ENCODE measurements at places on chromosomes 5 and 9.
A peak's percentile ranks its signal among the peaks of the same experiment; 100 is the strongest.

- DNase-seq = no peak
Observed at GRCh38 chr9:8822667-8823025, 1023.1 kb upstream of the DMAC1 start.

DNA sequence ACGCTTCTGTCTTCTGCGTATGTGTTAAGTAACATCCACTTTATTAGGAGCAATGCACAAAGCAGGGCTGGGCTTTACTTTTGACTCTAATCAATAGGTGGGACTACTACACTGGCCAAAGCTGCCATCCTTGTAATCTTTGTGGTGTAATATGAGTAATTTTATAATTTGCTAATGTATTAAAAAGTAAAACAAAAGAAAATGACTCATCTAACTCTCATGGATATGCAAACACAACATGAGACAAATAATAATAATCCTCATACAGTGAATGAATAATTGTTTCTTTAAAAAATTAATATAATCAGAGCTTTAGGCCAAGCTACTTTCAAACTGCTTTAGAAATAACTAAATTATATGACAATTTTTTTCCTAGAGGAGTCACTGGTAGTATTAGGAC lies 90.7 kb downstream of the NR3C1 start:
- no peak for DNase-seq

- no peak for DNase-seq
Observed at GRCh38 chr9:136665111-136665703, 2.5 kb downstream of the EGFL7 start.

GRCh38 chr5:53416144-53416738 lies 64.2 kb upstream of the FST start:
- no peak for DNase-seq

DNA sequence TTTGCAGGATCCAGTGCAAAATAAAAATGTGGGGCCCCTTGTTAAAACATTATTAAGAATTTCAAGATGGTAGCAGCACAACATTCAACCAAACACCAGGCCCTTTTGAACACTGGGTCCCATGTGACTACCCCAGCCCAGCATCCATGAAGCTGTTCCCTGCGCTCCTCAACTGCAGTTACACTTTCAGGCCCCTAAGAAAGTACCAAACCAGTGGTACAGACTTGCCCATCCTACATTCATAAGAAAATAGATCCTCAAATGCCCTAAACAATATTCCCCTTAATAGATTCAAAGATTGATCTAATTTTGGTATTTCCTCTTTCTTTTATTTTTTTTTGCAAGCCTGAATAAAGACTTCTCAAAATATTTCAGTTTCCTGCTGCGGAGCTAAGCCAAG lies 201.7 kb downstream of the EFNA5 start:
- no peak for DNase-seq

GRCh38 chr5:168624850-168625364 lies 45.7 kb upstream of the PANK3 start:
- no peak for DNase-seq

- DNase-seq = no peak
Observed at GRCh38 chr5:11878814-11879213, 25.4 kb downstream of the CTNND2 start.

GRCh38 chr5:11733185-11733839 lies 170.9 kb downstream of the CTNND2 start:
- DNase-seq = no peak

- no peak for DNase-seq
Observed at GRCh38 chr9:109426626-109427402, 71.3 kb downstream of the PTPN3 start.

DNA sequence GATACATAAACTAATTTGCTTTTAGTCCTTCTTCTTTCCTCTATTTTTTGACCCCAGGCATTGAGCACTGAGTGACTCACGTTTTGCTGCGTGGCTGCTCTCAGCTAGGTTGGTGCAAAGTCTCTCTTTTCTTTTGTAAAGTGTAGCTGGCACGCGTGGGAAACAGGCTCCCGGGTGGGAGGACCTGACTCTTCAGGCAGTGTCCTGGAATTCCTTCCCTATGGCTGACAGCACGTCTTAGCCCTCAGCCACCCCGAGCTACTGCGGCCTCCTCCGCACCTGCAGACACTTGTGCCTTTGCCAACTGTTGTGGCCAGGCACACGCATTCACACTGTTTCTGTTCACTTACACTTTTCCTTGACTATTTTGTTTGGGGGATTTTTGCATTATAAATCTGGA lies 877 bp upstream of the SCGB3A1 start:
- DNase-seq = no peak

DNA sequence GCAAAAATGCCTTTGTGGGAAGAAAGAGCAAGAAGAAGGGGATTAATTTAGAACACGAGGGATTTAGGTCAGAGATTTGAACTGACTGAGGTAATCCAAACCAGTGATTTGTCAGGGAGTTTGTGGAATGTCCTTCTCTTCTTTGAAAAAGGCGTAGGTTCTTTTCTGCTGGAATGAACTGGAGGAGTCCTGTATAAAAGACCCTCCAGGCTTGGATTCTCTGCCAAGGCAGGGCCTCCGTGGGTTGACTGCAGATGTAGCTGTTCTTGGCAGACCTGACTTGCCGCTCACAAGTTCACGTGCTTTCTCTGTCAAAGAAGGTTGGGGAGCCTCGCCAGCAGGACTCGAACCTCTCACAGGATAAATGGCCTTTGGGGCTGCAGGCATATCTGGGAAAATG lies 62.8 kb upstream of the STC2 start:
- no peak for DNase-seq

DNA sequence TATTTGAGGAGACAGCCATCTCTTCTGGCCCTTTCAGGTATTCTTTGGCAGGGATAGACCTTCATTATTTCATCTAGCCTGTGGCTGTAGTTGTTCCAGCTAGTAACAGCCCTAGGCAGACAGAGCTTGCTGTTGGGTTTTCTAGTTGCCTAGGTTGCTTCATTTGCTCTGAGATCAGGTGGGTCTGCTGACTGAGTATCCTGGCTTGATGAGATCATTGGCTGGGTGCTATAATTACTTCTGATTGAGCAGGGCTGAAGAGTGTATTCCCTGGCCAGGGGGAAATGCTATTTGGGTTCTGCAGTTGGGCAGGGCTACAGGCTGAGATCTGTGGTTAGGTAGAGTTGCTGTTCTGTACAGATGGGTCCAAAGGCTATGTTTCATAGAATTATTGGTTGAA lies 456.1 kb downstream of the PSAT1 start:
- DNase-seq = no peak

DNA sequence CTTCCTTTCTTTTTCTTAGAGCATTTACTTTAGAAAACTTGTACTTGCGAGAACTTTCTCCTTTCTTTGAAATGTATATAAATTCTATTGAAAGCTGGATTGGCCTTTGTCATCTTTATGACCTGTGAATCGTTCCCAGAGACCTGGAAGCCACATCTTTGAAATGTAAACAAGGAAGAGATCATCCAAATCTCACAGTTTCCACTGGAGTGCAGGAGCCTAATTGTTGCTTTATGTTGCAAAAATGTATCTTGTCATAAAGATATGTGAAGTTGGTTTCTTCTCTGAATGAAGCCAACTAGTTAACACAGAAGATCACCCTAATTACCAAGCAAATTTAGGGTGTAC lies 1101.8 kb downstream of the TAF11L14 start:
- DNase-seq = no peak

DNA sequence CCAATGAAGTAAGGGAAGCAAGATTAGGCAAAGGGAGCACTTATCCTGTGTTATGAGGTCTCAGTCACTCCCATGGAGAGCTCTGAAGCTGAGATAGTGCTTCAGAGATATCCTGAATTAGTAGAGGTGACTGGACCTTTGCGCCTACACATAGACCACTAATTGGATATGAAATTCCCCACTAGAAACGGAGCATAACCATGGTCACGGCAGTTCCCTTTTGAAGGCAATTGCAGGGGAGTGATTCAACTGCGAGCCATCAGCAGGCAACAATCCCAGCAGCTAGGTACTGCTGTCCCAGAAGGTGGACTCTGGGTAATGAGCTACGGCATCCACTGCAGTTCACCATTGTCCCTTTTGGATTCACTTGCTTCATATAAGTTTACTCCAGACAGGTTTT lies 267.7 kb upstream of the RASA1 start:
- no peak for DNase-seq

GRCh38 chr5:64900618-64901017 lies 131.9 kb downstream of the CWC27 start:
- DNase-seq = no peak

- peak; percentile 57 for DNase-seq
Observed at GRCh38 chr5:136037001-136037705, 8.4 kb downstream of the TGFBI start.

DNA sequence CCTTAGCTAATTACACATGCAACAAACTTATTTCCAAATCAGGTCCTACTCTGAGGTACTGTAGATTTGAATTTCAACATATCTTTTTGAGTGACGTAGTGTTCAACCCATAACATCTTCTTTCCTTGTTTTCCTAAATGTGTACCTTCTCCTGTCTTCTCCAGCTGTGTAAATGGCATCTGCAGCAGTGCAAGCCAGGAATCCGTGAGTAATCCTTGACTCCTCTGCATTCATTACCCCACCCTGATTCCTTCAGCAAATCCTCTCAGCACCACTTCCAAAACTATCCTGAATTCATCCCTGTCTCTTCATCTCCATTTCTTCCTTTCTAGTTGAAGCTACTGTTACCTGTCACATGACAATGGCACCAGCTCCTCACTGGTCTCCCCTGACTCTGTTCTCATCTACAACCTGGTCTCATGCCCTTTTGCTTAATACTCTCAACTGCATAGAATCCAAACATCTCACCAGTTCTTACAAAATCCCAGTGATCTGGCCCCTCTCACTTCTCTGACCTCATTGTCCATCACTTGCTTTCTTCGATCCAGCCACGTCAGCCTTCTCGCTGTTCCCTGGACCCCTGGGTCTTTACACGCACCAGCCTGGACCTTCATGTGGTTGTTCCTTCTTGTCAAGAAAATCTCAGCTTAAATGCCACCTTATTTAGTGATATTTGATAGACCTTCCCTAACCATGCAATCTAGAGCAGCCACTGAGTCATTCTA lies 14.6 kb upstream of the TRAF1 start:
- no peak for DNase-seq

- no peak for DNase-seq
Observed at GRCh38 chr5:150600616-150601490, 39.6 kb upstream of the SYNPO start.

GRCh38 chr5:172383191-172383802 lies 71.0 kb downstream of the SH3PXD2B start:
- DNase-seq = no peak

- DNase-seq = peak; percentile 28
Observed at GRCh38 chr5:154273028-154273617, 82.6 kb downstream of the GALNT10 start.

DNA sequence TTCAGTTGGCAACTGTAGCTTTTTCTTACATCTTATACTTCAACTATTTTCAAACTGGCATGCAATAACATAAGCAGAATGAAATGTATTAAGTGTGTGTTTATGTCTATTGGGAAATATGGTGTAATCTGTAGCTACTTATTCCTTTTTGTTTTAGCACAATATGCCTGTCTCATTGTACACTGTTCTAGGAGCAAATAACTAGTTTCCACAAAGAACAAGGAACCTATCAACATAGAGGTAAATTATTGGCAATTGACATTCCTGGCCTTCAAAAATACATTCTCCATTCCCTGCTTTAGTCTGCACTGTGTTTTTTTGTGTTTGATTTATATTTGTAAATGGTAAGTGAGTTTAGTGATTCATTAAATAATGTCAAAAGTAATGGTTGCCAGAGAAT lies 75.7 kb downstream of the FBXL7 start:
- DNase-seq = no peak

GRCh38 chr5:56346044-56346710 lies 113.0 kb upstream of the ANKRD55 start:
- no peak for DNase-seq

- peak; percentile 18 for DNase-seq
Observed at GRCh38 chr9:6414247-6414641, 1.2 kb downstream of the UHRF2 start.

DNA sequence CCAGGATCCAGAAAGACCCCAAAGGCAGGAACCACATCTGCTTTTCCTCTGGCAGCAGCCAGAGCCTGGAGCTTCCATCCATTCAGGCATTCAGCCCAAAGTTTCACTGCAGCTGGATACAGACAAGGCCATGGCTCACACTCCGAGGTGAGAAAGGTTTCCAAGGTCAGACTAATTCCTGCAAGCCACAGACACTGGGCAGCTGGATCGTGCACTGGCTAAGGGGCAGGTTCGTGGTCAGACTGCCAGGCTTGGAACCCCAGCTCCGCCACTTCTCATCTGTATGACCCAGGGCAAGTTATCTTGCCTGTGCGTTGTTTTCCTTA lies 36.9 kb downstream of the SPOCK1 start:
- DNase-seq = no peak

DNA sequence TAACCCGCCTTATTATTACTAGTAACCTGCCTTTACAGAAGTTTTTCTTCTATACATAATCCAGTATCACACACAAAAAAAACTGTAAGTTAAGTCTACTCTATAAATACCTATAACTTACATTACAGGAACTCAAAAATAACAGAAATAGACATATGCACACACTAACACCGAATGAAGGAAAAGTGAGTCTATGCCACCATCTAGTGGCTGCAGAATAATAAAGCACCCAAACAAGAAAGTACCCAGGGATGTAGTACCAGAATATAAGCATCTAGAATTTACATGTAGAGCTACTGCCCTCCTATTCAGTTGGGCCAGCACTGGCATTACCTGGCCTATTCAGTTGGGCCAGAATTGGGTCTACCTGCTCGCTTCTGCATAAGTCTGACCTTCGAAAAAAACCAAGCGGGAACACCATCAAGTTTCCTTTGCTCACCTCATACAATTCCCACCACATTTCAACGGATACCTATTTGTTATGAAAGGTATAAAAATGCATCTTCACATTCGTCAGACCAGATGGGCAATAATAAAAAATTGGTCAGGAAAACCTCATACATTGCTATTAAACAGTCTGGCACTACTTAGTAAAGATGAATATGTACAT lies 4.0 kb upstream of the NIPSNAP3A start:
- DNase-seq = peak; percentile 80

DNA sequence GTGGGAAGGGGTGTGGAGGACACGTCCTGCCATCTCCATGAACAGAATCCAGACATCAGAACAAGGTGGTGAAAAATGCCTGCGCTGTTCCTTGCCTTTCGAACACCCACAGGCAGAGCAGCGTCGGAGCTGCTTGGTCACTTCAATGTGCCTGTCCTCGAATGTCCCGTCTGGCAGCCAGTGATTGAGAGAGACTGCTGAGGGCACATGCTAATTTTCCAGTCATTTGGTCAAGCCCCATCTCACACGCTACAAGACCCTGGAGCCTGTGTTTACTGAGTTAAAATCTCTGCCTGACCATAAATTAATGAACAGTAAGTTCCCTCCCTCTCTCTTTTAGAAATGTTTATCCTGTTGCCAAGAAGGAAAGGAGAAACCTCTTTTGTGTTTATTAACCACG lies 149.3 kb downstream of the NTRK2 start:
- DNase-seq = no peak
